ENCODE measurements at places on chromosomes 2 and 18. TPM values are rescaled to one million over a fixed set of nuclear protein-coding genes. Genes with fewer than 3 reads are reported as not detected.

The DNAH7 gene
- total RNA-seq, result 0.02 TPM

The SALL3 gene
- not detected for total RNA-seq

The GALNT14 gene
- 0.67 TPM for total RNA-seq

The KLHL30 gene
- total RNA-seq, result not detected

The ALPP gene
- not detected for total RNA-seq

The TCF23 gene
- total RNA-seq, result not detected

The ANKRD29 gene
- total RNA-seq, result not detected

The EGR4 gene
- total RNA-seq, result 2.1 TPM

- H3K27ac ChIP-seq, result no peak overlapping the region
- DNase-seq, result no peak
- no peaks in the 10 kb centered on the region for H3K27me3 ChIP-seq
- peaks cover 8% of the 10 kb centered on the region for H3K36me3 ChIP-seq
- H3K4me1 ChIP-seq, result peaks cover 5% of the 10 kb centered on the region
These were observed 111.2 kb downstream of the STPG4 start for GRCh38 chr2:47043891-47044239.

GRCh38 chr2:143144813-143145455 lies 15.7 kb downstream of the ARHGAP15 start:
- peaks cover 93% of the 10 kb centered on the region for H3K4me1 ChIP-seq
- H3K27me3 ChIP-seq, result no peaks in the 10 kb centered on the region
- peak overlapping the region; percentile 39 for H3K4me3 ChIP-seq
- H3K27ac ChIP-seq, result no peak overlapping the region
- peaks cover 7% of the 10 kb centered on the region for H3K36me3 ChIP-seq
- no peak for DNase-seq

- no peak overlapping the region for H3K4me3 ChIP-seq
- H3K27ac ChIP-seq, result no peak overlapping the region
- peaks cover 14% of the 10 kb centered on the region for H3K4me1 ChIP-seq
These were observed 115.6 kb downstream of the DYM start for GRCh38 chr18:49344825-49345224.

- no peak overlapping the region for H3K4me3 ChIP-seq
- no peak overlapping the region for H3K27ac ChIP-seq
- DNase-seq, result no peak
- H3K36me3 ChIP-seq, result peaks cover 6% of the 10 kb centered on the region
- no peaks in the 10 kb centered on the region for H3K27me3 ChIP-seq
These were observed 78.4 kb upstream of the UBXN4 start for GRCh38 chr2:135663148-135663700.

DNA sequence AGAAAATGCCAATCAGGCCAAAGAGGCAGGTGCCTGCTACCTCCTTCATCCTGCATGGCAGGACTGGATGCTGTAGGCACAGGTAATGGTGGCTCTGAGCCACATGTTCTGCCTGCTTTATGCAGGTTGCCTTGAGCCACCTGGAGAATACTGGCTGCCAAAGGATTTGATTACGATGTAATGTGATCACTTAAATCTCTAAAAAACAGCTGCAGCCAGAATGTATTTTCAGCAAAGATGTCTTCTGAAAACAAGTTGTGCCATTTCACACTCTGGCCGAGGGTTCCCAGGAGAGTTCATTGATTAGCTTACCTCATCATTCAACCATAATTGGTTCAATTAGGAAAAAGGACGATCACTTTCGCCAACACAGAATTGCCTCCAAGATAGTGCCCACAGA lies 17.9 kb upstream of the MSGN1 start:
- DNase-seq, result no peak
- H3K4me3 ChIP-seq, result no peak overlapping the region
- H3K27ac ChIP-seq, result no peak overlapping the region

DNA sequence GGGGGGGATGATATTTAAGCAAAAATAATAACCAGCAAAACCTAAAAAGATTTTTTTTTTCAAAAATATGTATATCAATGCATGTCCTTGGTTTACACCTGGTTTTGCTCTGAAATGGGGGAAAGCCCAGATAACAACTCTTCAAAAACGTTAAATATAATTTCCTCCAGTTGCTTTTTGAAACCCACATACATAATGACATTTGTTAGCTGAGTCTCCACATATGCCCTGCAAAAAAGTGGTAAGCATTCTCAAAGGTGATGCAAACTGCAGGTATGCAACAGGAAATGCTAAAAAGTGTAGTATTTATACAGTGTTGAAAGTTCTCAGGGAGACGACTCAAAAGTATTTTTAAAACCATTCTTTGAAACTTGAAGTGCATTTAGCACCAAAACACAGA lies 258.6 kb downstream of the ZEB2 start:
- H3K36me3 ChIP-seq, result peaks cover 26% of the 10 kb centered on the region
- DNase-seq, result no peak
- H3K27me3 ChIP-seq, result no peaks in the 10 kb centered on the region
- peak overlapping the region; percentile 25 for H3K4me3 ChIP-seq
- peak overlapping the region; percentile 93 for H3K27ac ChIP-seq
- H3K4me1 ChIP-seq, result peaks cover 37% of the 10 kb centered on the region

- peaks cover 25% of the 10 kb centered on the region for H3K27me3 ChIP-seq
- no peak overlapping the region for H3K4me3 ChIP-seq
- no peaks in the 10 kb centered on the region for H3K4me1 ChIP-seq
- no peak overlapping the region for H3K27ac ChIP-seq
- DNase-seq, result no peak
- H3K36me3 ChIP-seq, result no peaks in the 10 kb centered on the region
These were observed 67.9 kb downstream of the SLC9A4 start for GRCh38 chr2:102540882-102541281.

GRCh38 chr2:226984750-226985582 lies 149.1 kb downstream of the RHBDD1 start:
- peaks cover 4% of the 10 kb centered on the region for H3K36me3 ChIP-seq
- H3K27ac ChIP-seq, result peak overlapping the region; percentile 69
- DNase-seq, result peak; percentile 32
- H3K4me1 ChIP-seq, result peaks cover 29% of the 10 kb centered on the region
- peak overlapping the region; percentile 6 for H3K4me3 ChIP-seq
- no peaks in the 10 kb centered on the region for H3K27me3 ChIP-seq

GRCh38 chr2:109180786-109181185 lies 51.8 kb downstream of the SH3RF3 start:
- no peaks in the 10 kb centered on the region for H3K4me1 ChIP-seq
- peaks cover 8% of the 10 kb centered on the region for H3K27me3 ChIP-seq
- DNase-seq, result no peak
- H3K4me3 ChIP-seq, result no peak overlapping the region
- H3K36me3 ChIP-seq, result peaks cover 11% of the 10 kb centered on the region

DNA sequence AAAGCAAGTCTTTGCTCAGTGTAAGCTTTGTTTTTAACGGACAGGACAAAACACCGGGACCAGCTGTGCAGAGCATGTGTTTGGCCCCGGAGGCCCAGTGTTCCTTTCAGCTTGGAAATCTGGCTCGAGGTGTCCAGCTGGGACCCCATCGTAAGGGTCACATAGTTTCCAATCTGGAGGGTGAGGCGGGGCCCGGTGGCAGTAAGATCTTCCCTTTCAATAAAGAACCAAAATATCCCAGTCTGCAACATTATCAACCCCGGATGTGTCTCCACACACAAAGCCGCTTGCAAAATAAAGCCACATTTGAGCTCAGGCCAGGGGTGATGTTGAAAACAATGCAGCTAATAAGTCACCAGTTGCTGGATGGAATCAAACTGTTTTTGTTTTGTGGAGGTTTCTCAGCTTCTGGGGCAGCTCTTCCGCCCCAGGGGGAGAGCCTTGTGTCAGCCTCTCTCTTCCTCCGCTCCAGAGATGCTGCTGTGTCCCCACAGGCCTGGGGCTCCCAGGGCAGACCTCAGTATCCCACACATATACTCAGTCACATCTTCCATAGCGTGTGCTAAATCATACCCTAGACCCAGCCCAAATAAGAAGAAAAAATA lies 138.6 kb upstream of the GLI2 start:
- H3K36me3 ChIP-seq, result no peaks in the 10 kb centered on the region
- no peaks in the 10 kb centered on the region for H3K27me3 ChIP-seq
- H3K4me1 ChIP-seq, result no peaks in the 10 kb centered on the region
- H3K4me3 ChIP-seq, result no peak overlapping the region
- H3K27ac ChIP-seq, result no peak overlapping the region

DNA sequence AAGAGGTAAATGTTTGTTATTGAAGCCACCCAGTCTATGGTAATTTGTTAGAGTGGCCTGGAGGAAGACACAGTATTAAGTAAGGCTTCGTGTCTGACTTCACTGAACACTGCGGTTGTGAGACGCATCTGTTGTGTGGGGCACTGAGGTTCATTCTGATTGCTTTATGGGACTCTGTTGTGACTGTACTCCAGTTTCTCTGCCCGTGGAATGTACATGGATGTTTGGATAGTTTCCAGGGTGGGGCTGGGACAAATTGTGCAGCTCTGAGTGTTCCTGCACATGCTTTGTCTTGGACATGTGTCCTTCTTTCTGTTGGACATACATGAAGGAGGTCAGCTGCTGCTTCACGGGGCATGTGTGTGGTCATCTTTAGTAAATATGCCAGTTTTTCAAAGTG lies 58.6 kb downstream of the ODC1 start:
- H3K27me3 ChIP-seq, result no peaks in the 10 kb centered on the region
- peak overlapping the region; percentile 29 for H3K27ac ChIP-seq
- DNase-seq, result no peak
- H3K4me3 ChIP-seq, result no peak overlapping the region
- peaks cover 25% of the 10 kb centered on the region for H3K4me1 ChIP-seq
- no peaks in the 10 kb centered on the region for H3K36me3 ChIP-seq
